ENCODE measurements at places on chromosomes 11 and 22. TPM values are rescaled to one million over a fixed set of nuclear protein-coding genes. Genes with fewer than 3 reads are reported as not detected.

- peak; percentile 37 for DNase-seq
- no peaks in the 10 kb centered on the region for H3K4me1 ChIP-seq
- no peaks in the 10 kb centered on the region for H3K36me3 ChIP-seq
- no peak overlapping the region for H3K27ac ChIP-seq
- H3K4me3 ChIP-seq: no peak overlapping the region
- H3K27me3 ChIP-seq: no peaks in the 10 kb centered on the region
Measured at GRCh38 chr11:101346591-101346990, 217.0 kb upstream of the PGR start.

- no peaks in the 10 kb centered on the region for H3K36me3 ChIP-seq
- H3K27me3 ChIP-seq: peaks cover 35% of the 10 kb centered on the region
- H3K27ac ChIP-seq: no peak overlapping the region
- no peak for DNase-seq
- peak overlapping the region; percentile 55 for H3K4me3 ChIP-seq
Measured at GRCh38 chr11:47593492-47593933, 698 bp downstream of the C1QTNF4 start.

GRCh38 chr11:19422276-19422675, 181.5 kb upstream of the E2F8 start:
- no peak for DNase-seq
- peaks cover 15% of the 10 kb centered on the region for H3K4me1 ChIP-seq
- no peak overlapping the region for H3K27ac ChIP-seq
- H3K4me3 ChIP-seq: no peak overlapping the region
- no peaks in the 10 kb centered on the region for H3K36me3 ChIP-seq

- H3K4me3 ChIP-seq: no peak overlapping the region
- DNase-seq: no peak
- peaks cover 15% of the 10 kb centered on the region for H3K36me3 ChIP-seq
- H3K4me1 ChIP-seq: peaks cover 46% of the 10 kb centered on the region
Measured at GRCh38 chr11:64854157-64854533, 9.7 kb upstream of the CDC42BPG start.

DNA sequence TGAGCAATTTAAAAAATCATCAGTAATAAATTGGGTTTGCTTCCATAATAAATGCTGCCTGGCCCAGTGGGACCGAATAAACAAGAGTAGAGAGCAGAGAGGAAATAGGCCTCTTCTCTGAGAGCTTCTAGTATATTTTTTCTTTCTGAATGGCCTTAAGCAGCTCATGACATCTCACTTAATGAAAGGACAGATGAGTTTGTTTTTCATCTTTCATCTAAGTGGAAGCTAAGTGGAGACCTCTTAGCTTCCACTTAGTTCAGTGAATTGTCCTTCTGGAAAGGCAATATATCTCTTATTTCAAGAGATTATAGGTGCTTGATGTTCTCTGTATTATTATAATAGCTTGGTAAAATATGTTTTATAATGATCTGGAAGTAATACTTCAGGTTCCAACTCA, 245.9 kb upstream of the ANO3 start:
- no peaks in the 10 kb centered on the region for H3K36me3 ChIP-seq
- DNase-seq: no peak
- no peak overlapping the region for H3K27ac ChIP-seq
- no peaks in the 10 kb centered on the region for H3K27me3 ChIP-seq
- H3K4me1 ChIP-seq: peaks cover 12% of the 10 kb centered on the region
- H3K4me3 ChIP-seq: no peak overlapping the region

DNA sequence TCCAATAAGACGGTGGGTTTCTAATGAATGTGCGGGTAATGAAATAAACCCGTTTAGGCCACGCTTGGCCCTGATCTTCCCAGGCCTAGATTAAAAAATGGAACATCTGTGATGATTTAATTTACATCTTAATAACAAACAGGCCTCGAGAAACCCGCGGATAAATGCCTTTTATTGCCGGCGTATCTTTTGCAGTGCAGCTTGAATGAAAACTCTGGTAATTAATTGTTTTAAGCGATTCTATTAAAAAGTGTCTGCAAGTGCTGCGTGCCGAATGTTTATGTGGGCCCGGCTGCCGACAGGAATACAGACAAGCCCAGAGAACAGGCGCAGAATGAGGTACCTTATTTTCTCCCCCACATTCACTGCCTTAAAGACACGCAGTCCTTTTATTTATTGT, 420.7 kb downstream of the MN1 start:
- no peak overlapping the region for H3K4me3 ChIP-seq
- H3K27ac ChIP-seq: no peak overlapping the region
- H3K27me3 ChIP-seq: peaks cover 10% of the 10 kb centered on the region
- no peak for DNase-seq

GRCh38 chr11:108694846-108695245, 30.0 kb downstream of the DDX10 start:
- 0 out of 2 replicates have a peak overlapping the region, but pooled peaks have one; percentile 29 for H3K27ac ChIP-seq
- DNase-seq: no peak
- peaks cover 27% of the 10 kb centered on the region for H3K4me1 ChIP-seq
- no peak overlapping the region for H3K4me3 ChIP-seq
- H3K36me3 ChIP-seq: peaks cover 16% of the 10 kb centered on the region
- no peaks in the 10 kb centered on the region for H3K27me3 ChIP-seq

GRCh38 chr11:125694951-125695350, 14.3 kb upstream of the ACRV1 start:
- no peak overlapping the region for H3K4me3 ChIP-seq
- no peak for DNase-seq
- no peaks in the 10 kb centered on the region for H3K36me3 ChIP-seq
- H3K27ac ChIP-seq: no peak overlapping the region
- no peaks in the 10 kb centered on the region for H3K4me1 ChIP-seq
- peaks cover 10% of the 10 kb centered on the region for H3K27me3 ChIP-seq

DNA sequence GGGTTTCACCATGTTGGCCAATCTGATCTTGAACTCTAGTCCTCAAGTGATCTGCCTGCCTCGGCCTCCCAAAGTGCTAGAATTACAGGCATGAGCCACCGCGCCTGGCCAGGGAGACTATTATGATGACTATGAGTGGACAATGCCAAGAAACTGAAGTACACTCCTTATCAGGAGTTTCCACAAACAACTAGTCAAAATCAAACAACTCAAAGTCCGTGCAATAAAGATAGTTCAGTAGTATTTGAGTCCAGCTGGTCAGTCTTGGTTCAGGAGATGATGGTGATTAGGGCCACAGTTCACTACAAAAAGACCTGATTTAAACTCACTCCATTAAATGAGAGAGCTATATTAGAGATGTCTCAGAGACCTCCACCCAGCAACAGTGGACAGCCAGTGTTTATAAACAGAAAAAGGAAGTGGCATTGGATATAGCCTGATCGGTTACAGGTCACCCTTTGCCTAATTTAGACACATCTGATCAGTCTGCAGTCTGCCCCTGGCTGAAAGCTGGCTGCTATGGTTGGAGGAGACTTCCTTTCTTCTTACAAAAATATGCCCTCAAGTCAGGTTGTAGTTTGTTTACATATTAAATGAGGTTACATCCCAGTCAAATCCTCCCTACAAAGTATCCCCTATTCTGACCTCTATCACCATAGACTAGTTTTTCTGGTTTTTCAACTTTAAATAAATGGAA, 17.0 kb downstream of the CD3E start:
- H3K27me3 ChIP-seq: no peaks in the 10 kb centered on the region
- H3K4me3 ChIP-seq: no peak overlapping the region
- H3K4me1 ChIP-seq: no peaks in the 10 kb centered on the region
- no peaks in the 10 kb centered on the region for H3K36me3 ChIP-seq
- no peak for DNase-seq

- no peaks in the 10 kb centered on the region for H3K4me1 ChIP-seq
- H3K36me3 ChIP-seq: peaks cover 77% of the 10 kb centered on the region
- peak; percentile 2 for DNase-seq
- H3K4me3 ChIP-seq: no peak overlapping the region
Measured at GRCh38 chr11:118491041-118491440, 36.2 kb upstream of the TTC36 start.

- H3K4me1 ChIP-seq: no peaks in the 10 kb centered on the region
- H3K27ac ChIP-seq: no peak overlapping the region
- H3K27me3 ChIP-seq: peaks cover 36% of the 10 kb centered on the region
- no peaks in the 10 kb centered on the region for H3K36me3 ChIP-seq
- no peak overlapping the region for H3K4me3 ChIP-seq
- DNase-seq: peak; percentile 67
Measured at GRCh38 chr11:1729692-1730011, 20.7 kb downstream of the IFITM10 start.

- no peak overlapping the region for H3K27ac ChIP-seq
- H3K4me1 ChIP-seq: no peaks in the 10 kb centered on the region
- H3K4me3 ChIP-seq: no peak overlapping the region
- peak; percentile 72 for DNase-seq
- peaks cover 5% of the 10 kb centered on the region for H3K27me3 ChIP-seq
Measured at GRCh38 chr11:20355221-20356219, 8.0 kb upstream of the HTATIP2 start.

DNA sequence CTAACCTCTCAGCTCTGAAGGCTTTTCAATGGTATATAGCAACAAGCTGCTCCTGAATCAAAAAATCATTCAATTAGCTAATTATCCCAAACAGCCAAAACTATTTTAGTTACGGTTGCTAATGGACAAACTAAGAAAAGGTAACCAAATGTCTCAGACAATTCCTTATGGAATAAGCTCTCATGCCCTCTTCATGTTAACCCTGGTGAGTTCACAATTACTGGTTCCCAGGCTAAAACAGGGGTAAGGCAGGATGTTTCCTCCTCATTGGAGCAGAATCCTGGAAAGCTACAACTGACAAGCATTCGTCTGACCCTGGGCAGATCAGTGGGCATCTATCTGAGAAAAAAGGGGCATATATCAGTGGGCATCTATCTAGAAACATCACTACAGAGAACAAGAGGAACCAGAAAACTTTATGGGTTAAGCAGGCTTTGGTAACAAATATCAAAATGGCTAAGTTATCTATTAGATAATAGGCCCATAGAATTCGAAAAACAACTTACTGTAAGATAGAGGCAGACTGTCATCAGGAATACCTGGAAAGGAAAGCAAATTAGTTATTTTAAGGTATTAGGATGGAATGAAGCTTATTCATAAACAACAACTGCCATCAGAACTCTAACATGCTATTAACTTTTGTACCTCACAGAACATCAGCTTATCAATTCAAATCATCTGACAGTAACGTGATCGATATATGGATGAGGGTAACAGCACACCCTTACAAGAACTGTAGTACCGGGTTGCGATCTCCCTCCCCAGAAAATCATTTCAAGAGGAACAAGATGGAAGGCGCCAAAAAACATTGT, 14.8 kb upstream of the WDR74 start:
- H3K27me3 ChIP-seq: no peaks in the 10 kb centered on the region
- H3K27ac ChIP-seq: 0 out of 2 replicates have a peak overlapping the region, but pooled peaks have one; percentile 54
- peaks cover 38% of the 10 kb centered on the region for H3K36me3 ChIP-seq
- peak overlapping the region; percentile 90 for H3K4me3 ChIP-seq
- DNase-seq: no peak

DNA sequence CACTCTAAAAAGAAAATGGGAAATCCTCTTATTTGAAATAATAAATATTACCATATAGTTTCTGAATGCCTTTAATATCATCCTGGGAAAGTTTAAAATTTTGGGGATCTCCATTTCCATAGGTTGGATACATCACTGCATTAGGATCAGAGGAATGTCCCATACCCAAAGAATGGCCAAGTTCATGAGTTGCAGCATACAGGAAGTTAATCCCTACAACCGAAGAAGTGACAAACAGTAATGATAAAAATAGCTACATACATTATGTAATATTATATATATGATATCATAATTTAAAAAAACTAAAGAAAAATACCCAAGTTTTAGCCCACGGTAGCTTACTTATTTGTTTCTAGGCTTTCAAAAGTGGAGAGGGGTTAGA, 7.4 kb downstream of the MMP7 start:
- no peaks in the 10 kb centered on the region for H3K36me3 ChIP-seq
- no peak overlapping the region for H3K27ac ChIP-seq
- 0 out of 2 replicates have a peak, but pooled peaks cover 3% of the 10 kb centered on the region for H3K27me3 ChIP-seq
- H3K4me3 ChIP-seq: no peak overlapping the region
- DNase-seq: no peak

- peaks cover 14% of the 10 kb centered on the region for H3K27me3 ChIP-seq
- no peaks in the 10 kb centered on the region for H3K36me3 ChIP-seq
- DNase-seq: no peak
- no peak overlapping the region for H3K27ac ChIP-seq
- H3K4me1 ChIP-seq: no peaks in the 10 kb centered on the region
- no peak overlapping the region for H3K4me3 ChIP-seq
Measured at GRCh38 chr11:63001456-63001855, 14.2 kb downstream of the SLC22A8 start.

Gene SBF2
- 42.7 TPM for total RNA-seq

Gene APOC3
- not detected for total RNA-seq

Gene LARGE2
- not detected for total RNA-seq

Gene CDC42EP2
- total RNA-seq: 32.6 TPM
